Mammary epithelial cell (primary cell): ENCODE measurements at places on chromosomes 1 and 21.

- DNase-seq: no peak
Observed at GRCh38 chr1:234976861-234977680, 151.6 kb downstream of the TOMM20 start.

GRCh38 chr1:241611736-241612135 lies 28.4 kb downstream of the CHML start:
- no peak for DNase-seq

GRCh38 chr21:38830671-38831525 lies 25.2 kb downstream of the ETS2 start:
- DNase-seq: no peak

DNA sequence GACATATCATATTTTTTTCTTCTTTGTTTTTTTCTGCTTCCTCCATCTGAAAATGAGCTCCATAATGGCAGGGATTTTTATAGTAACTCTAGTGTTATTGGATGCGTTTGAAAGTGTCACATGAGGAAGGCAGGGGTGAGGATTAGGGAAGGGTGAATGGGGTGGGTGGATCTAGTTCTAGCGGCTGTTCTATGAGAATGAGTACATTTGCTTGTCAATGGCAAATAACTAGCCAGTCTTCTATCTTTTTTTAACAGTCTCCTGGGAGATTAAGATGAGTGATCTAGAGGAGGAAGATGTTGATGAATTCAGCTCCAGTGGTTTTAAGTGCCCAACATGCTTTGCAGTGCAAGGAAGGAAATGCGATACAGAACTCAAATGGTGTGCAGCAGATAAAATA lies 5.8 kb downstream of the OR14I1 start:
- no peak for DNase-seq

DNA sequence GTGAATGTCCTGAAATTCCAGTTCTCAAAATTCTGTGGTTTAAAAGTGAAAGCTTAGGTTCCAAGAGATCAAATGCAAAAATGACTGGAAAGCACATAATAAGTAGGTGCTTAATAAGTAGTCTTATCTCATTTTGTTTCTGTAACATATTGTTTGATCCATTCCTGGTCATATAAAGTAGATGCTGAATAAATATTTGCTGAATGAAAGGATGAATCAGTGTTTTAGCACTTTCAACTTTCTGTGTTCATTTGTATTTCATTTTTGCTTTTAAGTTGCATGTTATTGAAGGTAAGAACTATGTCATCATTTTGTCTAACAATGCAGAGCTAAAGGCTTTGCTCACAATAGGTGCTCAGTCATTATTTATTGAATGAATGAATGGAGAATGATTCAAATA lies 6.3 kb downstream of the MAST2 start:
- no peak for DNase-seq
